ENCODE measurements at places on chromosomes 7 and 10.

DNA sequence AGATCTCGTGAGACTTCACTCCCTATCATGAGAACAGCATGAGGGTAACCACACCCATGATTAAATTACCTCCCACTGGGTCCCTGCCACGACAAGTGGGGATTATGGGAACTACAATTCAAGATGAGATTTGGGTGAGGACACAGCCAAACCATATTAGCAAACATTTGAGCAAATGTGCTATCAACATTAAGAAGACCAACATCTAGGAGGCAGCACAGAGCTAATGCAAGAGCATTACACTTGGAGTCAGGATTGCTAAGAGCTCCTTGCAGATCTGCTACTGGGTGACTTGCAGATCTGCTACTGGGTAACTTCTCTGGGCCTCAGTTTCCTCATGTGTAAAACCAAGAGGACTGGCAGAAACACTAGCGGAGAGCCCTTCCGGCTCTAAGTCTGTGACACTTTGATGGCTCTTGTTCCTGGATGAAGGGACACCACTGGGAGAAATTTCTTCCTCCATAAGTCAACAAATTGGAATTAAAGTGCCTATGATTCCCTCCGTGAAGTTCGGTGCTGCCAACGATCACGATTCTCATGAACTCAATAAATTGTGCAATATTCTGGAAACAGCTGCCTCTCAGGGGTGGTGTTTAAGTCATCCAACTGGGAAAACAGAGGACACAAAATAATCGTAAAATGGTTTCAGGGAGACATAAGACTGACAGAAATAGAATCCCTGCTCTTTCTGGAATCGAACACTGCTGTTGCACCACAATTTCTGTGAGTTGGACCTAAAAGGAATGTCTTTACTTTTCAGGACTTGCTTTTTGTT is 115.8 kb upstream of the ITGB1 start:
- no peak for DNase-seq

- no peak for DNase-seq
Observed at GRCh38 chr7:93316730-93317129, 84.6 kb downstream of the VPS50 start.

DNA sequence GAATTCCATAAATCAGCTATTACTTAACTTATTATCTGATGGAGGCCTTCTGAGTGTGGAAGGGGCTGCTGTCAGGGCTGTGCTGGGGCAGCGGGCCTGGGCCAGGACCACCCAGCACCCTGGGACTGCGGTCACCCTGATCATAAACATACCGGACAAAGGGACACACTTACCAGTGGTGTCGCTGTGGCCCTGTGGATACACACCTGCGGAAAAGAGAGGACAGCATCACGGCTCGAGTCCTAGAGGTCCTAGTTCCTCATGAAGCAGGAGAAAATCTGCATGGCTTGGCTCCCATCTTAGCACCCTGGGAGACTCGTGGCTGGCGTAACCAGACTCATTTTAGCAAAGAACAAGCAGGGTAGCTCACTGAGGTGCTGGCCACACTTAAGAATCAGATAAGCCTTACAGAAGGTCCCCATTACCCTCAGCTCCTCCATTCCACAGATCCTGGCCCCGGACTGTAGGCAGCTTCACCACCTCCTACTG is 17.7 kb downstream of the IL15RA start:
- no peak for DNase-seq

DNA sequence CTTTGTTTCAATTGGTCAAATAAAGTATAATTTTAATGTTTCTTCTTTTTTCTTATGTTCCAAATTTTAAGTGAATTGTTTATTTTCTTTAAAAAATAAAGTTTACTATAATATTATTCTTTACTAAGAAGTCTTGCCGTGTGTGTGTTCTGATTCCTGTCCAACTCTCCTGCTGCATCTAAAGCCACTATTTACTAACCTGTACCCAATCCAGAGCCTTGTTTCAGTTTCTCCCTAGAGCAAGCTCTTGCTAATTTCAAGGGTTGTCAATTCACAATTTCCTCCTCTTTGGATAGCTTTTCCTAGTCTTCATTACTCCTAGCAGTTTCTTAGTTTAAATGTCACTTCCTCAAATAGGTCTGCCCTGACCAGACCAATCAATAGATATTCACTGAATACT is 314.9 kb upstream of the SEMA3A start:
- DNase-seq, result no peak

DNA sequence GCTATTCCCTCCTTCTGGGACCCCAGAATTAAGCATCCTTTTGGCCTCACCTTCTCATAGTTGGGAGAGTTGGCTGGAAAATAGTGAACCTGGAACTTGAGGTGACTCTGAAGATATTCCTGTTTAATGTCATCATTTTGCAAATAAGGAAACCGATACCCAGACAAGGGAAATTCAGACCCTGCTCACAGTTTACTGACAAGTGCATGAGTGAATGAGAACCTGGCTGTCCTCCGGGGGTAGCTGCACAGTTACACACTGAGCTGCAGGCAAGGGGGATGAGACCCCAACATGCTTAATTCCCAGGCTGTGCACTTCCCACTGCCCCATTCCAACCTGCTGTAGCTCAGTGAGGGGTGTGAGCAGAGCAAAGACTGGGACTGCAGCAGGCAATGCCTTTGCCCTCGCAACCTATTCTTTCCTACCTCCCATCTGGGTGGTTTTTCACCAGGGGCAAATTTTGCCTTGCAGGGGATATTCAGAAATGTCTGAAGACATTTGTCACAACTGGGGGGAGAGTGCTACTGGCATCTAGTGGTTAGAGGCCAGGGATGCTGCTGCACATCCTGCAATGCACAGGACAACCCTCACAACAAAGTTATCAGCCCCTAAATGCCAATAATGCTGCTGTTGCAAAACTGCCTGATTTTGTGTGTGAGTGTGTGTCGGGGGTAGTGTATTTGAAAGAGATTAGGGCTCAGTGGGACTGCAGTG is 136.2 kb downstream of the SORCS3 start:
- DNase-seq, result no peak

DNA sequence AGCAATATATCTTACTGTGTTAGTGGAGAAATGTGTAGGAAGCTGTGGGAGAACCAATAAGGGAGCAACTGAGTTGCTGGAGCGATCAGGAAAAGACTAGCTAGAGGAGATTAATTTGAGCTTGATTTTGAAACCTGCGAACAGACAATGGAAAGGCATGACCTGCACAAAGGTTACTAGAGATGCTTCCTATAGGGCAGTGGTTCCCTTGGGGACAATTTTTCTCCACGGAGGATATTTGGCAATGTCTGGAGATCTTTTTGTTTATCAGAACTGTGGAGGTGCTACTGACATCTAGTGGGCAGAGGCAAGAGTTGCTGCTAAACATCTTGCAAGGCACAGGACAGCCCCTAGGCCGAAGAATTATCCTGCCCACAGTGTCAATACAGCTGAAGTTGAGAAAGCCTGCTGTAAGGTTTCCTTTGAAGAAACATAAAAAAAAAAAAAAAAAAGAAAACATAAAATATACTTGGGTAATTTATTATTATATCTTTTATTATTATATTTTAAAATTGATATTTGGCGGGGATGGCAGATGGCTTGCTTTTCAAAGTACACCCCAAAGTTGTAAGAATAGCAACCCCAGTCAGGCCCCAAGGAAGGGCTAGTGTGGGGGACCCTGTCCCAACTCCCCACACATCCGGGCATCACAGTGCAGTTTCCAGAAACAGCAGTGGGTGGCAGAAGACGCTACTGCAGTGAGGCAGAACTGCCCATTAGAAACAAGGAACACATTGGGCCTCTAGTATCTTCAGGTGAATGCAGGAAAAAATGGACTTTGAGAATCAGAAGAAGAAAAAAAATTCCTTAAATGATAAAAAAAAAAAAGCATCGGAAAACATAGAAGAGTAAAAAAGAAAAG is 481.6 kb downstream of the SH2D4B start:
- no peak for DNase-seq

DNA sequence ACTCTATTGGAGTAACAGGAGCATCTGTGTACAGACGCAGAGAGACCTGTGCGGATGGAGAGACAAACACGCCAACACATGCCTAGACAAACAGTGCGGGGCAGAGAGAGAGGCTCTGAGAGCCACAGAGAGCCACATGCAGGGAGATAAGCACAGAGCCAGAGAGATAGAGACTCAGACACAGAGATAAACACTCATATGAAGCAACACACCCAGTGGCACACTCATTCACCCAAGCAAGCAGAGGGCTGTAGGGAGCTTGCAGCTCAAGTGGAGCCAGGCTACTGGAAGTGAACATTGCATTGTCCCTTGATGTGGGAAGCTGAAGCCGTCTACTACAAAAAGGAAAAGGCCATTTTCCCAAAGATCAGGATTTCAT is 46.6 kb upstream of the PODXL start:
- DNase-seq, result no peak

GRCh38 chr7:47938574-47939165 is 9.6 kb downstream of the PKD1L1 start:
- no peak for DNase-seq

GRCh38 chr10:74704629-74705357 is 121.6 kb upstream of the KAT6B start:
- DNase-seq, result no peak

DNA sequence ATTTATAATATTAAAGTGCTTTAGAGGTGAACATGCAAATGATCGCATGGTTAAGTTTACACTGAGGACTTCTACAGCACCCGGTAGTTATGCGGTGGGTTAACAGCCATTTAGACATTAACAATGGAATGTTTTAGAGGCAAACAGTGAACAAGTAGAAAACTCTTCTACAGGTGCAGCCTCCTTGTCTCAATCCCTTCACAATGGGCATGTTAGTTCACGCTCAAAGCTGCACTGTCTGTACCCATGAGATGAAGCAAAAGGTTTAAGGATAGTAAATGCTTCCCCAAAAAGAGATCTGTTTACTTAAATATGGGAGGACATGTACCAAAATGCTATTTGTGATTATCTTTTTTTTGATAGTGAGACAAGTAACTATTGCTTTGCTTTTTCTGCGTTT is 25.1 kb downstream of the PUS7 start:
- DNase-seq, result no peak

GRCh38 chr10:22370320-22370719 is 25.0 kb downstream of the SPAG6 start:
- no peak for DNase-seq

- no peak for DNase-seq
Observed at GRCh38 chr7:43516581-43517342, 66.1 kb upstream of the STK17A start.

DNA sequence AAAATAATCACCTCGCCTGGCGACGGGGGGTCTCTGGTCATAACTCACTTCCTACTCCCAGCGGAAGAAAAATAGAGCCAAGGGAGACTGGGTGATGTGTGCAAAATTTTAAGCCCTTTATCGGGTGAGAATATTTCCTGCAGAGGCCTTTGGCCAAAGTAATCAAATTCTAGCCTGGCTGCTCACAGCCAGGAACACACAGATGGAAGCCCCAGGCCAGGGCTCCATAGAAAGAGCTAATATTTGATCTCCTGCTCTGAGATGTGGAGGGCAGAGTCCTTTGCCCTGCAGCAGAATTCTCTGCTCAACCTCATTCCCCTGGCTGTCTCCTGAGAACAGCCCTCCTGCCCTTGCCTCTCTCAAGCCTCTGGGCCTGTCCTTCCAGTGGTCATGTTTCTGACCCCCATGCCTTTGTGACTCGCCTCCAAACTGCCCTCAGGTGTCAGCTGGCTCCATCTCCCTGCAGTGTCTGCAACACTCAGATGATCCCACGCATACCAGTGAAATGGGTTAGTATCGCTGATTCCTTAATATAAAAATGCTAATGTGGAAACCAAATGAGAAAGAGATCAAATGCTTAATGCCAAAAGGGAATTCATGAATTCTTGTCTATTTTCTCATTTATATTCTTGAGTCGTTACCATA is 34.5 kb downstream of the FRMD4A start:
- no peak for DNase-seq

DNA sequence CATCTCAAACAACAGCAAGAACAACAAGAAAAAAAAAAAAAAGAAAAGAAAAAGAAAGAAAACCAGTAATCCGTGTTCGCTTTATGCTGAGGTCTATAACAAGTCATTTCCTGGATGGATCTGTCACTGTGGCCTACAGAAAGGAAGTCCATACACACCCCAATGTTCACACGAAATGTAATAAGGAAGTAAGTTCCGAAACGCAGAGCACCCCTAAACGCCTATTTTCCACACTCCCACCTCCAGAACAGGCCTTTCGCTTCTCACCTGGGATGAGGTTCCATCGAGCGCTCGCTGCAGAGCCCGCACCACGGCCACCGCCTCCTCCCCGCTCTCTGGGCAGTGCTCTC is 735 bp downstream of the ZNF394 start:
- no peak for DNase-seq

GRCh38 chr10:3825862-3826351 is 40.9 kb upstream of the KLF6 start:
- DNase-seq, result no peak

DNA sequence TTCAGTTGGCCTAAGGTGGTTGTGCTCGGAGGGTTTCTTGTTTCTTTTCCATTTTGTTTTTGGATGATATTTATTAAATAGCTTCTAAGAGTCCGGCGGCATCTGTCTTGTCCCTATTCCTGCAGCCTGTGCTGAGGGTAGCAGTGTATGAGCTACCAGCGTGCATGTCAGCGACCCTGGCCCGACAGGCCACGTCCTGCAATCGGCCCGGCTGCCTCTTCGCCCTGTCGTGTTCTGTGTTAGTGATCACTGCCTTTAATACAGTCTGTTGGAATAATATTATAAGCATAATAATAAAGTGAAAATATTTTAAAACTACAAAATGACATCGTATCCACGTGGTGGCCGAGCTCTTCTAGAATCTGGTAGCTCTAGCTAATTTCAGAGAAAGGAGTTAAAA is 20.4 kb downstream of the GATA3 start:
- no peak for DNase-seq

DNA sequence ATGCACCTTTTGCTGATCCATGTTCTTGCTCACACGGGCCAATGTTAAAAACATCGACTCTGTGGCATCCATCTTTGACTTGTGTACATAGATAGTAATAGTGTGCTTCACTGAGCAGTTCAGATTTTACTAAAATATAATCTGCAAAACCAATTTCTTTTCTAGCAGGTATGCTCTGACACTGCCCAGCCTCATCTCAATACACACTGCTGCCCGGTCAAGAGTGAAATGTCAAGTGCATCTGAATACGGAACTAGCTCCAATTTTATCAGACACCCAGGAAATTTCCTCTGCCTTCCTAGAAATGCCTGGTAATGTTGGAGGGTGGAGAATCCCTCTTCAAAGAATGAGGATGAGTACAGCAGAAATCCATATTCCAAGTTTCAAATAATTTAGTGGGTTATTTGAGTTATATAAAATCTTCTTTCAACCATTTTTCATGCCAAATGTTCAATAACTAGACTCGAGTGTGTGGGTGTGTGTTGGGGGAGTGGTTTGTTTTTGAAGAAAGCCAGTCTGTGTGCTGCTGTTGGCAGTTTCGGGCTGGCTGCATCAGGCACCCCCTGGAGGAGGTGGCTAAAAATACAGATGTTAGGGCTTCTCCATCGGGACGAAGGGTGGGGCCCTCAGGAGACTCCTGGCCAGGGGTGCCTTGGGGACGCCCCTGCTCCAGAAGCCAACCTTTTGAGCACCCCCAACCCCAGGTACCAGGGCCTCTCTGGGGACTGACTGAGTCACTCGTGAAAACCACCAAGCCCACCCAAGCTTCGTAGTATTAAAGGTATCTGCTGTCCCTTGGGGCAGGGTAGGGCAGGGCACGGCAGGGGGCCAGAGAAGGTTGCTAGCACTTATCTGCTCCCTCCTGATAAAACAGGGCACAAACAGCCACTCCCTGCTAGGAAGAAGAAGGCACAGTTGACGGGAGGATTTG is 15.4 kb downstream of the CTBP2 start:
- no peak for DNase-seq

- DNase-seq, result no peak
Observed at GRCh38 chr10:23535381-23535780, 96.5 kb downstream of the OTUD1 start.

GRCh38 chr7:122602800-122603199 is 96.1 kb downstream of the RNF133 start:
- no peak for DNase-seq

All from activated CD8-positive, alpha-beta memory T cell treated with anti-CD3 and anti-CD28 coated beads for 48 hours (primary cell).